GM12892 (cell line): ENCODE measurements at places on chromosomes 3 and 15.

DNA sequence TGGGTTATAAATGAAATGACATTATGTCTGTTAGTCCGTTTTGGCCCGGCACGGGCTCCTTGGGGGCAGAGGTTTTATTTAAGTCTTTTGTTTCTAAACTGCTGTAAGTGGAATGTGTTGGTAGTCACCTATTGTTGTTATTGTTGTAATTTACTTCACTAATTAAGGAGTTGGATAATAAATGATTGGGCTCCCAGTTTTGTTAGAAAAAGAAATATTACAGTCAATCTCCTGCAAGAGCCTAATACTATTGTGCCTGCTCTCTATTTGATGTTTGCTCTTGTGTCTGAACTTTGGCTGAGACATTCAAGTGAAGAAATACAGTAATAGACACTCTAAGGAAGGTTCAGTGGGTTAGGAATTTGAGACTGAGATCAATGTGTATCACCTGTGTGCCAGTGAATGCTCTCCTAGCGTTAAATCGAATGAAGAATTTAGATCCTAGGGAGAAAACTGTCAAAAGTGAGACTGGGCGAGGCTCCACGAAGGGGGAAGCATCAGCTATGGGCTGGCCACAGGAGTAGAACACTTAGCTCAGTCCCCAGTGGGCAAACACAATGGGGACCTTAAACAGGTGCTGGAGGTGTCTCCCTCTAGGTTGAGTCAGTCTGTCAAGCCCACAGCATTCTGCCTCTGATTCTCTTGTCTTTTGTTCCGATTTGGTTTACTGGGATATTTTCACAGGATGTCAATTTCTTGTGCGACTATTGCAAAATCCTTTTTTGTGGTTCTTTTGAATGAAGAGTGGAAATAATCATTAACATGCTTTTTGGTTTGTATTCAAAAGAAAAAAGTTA, 1.2 kb downstream of the ROBO2 start:
- DNase-seq, result no peak

GRCh38 chr3:71786551-71786950, 1.6 kb upstream of the PROK2 start:
- DNase-seq, result no peak

DNA sequence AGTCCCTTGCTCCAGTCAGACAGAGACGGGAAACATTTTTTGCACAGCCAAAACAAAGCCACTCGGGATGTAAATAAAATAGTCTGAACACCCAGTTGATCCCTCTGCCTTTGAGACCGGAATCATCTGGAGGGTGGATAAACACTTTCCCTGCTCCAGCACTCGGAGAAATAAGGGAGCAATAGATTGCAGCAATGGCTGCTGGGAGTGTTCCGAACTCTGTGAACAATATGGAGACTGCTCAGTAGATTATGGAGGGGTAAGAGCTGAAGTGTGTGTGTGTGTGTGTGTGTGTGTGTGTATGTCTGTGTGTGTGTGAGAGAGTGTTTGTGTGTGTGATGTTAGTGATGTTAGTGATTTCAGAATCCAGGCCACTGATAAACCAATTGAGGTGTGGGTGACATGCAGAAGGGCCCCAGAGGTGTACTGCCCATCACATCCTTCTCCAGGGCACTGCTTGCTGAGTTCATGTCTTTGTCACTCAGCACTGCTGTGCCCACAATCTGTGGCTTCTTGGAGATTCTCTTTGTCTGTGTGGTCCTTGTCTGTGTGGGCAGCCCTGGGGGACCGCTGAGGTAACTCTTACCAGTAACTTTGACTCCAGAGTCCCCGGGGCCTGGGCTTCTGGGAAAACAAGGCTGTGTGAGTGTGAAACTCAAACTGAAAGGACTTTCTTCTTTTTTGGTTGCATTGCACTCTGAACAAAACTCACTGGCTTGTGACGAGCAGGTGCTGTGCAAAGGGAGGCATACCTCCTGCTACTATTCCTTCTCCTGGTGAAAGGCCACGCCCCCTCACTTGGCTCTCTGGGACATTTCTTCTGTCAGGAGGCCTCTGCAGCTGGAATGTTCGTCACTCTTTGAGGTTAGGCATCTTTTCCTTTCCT, 23.0 kb downstream of the CRYGS start:
- no peak for DNase-seq

GRCh38 chr3:61844346-61844745, 283.0 kb downstream of the PTPRG start:
- no peak for DNase-seq

DNA sequence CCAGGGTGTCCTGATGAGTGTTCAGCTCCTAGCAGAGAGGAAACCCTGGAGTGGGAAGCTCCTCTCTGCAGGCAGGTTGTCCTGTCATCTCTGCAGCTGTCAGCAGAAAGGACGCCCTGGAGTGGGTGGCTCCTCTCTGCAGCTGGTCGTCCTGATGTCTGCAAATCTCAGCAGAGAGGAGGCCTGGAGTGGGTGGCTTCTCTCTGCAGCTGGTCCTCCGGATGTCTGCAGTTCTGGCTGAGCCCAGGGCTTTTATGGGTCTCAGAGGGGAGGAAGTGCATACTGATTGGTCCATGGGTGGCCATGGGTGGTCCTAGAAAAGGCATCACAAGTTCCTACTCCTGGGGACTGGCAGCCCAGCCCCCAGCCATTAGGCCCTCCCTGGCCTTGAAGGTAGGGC, 102.6 kb upstream of the BNIP2 start:
- no peak for DNase-seq

GRCh38 chr3:136995652-136996051, 37.9 kb downstream of the IL20RB start:
- no peak for DNase-seq

GRCh38 chr15:70806992-70807712, 43.8 kb upstream of the UACA start:
- no peak for DNase-seq

DNA sequence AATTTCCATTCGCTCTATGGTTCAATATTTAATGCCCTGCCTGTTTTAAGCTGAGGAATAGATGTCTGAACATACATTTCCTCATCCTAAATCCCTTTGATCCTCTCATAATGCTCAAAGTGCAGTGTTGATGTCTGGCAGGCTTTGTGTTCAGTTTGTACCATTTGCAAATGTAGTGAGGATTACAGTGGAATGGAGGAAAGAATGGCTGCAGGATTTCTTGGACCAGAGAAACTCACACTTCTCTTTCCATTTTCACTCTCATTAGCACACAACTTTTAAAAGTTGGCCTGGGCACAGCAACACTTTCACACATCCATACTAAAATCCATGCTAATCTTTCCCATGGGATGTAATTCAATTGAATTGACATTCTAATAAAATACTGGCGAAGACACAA, 28.6 kb upstream of the THRB start:
- DNase-seq, result no peak

DNA sequence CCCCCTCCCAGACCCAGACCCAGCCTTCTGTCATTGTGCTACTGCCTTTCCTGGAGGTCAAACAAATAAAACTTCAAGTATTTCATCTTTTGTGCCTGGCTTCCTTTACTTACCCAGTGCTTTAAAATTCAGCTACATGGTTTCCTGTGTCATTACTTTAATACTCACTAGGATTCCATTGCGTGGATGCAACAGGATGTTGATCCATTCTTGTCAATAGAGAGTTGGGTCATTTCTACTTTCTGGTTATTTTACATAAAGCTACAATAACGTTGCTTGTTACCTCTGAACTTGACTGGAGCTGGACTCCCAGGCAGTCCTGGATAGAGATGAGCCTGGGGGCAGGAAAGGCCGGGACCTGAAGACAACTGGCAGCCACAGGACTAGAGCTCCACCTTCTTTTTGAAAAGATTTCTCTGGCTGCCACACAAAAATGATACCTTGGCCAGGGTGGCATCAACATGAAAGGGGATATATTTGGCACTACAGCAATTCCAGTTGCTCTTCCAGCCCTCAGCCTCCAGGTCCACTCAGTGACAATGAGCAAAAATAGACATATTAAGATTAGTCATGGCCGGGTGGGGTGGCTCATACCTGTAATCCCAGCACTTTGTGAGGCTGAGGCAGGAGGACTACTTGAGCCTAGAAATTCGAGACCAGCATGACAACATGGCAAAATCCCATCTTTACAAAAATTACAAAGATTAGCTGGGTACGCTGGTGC, 23.3 kb upstream of the HEG1 start:
- DNase-seq, result no peak

GRCh38 chr3:118760585-118761290, 273.9 kb downstream of the IGSF11 start:
- DNase-seq, result no peak

DNA sequence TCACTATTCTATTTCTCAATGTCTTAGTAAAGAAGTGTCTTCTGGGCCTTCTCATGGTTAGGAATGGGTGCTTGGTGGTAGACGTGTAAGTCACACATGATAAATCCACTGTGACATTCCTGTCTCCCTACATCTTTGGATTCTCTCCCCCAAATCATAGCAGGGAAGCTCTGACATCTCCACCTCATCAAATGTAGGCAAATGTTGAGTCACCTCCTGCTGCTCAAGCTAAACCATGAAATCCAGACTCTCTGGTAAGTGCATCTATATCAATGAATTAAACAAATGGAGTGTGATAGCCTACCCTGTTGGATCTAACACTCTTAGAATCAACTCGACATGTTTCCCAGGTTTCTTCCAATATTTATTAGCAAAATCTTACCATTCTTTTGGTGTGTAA, 42.8 kb upstream of the RPL35A start:
- DNase-seq, result no peak

DNA sequence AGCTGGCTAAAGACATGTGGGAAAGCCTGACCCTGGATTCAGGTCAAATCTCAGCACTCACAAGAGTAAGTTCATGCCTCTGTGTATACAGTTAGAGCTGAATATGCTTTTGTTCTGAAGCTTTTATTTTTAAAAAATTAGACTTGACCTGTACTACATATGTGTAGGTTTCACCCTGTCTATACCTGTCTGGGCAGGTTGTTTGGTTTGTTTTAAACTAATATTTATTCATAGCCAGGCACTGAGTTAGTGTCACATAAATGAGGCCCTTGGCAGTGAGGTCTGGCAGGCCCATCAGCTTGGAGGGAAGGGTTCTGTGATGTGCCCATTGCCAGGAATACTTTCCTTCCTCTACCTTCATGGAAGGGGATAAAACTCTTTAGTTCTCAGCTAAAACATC, 1.9 kb downstream of the DNAJA4 start:
- no peak for DNase-seq

DNA sequence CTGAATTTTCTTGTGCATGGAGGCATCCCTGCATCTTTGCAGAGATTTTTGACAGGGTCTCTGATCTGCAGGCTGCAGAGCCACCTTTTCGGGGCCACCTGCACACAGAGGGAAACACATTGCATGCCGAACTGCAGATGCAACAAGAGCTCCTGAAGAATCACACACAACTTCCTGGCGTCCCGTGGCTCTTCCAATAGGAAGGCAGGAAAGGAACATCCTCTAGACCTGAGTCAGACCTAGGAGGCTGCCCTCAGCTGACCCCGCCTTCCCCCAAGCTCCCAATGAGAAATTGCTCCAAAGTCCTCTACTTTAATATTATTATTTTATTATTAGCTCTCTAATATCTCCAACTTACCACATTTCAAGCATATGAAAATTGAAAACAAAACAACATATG, 213.2 kb upstream of the ARRDC4 start:
- DNase-seq, result no peak

- DNase-seq, result no peak
Measured at GRCh38 chr15:99135194-99135593, 30.3 kb downstream of the SYNM start.

DNA sequence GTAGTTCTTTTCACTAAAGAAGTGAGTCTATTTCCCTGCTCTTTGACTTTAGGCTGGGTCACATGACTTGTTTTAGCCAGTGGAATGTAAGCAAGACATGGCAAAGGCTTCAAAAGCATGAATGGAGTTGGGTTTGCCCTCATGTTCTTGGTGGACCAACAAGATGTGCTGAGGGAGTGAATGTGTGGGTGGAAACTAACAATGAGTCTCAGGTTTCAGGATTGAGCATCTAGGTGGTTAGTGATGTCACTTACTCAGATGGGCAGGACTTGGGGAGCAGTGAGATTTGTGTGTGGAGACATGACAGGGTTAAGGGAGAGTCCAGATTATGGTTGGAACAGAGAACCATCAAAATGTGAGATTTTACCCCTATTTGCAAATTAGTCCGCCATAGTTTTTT, 181.4 kb upstream of the UBE2E1 start:
- DNase-seq, result no peak

DNA sequence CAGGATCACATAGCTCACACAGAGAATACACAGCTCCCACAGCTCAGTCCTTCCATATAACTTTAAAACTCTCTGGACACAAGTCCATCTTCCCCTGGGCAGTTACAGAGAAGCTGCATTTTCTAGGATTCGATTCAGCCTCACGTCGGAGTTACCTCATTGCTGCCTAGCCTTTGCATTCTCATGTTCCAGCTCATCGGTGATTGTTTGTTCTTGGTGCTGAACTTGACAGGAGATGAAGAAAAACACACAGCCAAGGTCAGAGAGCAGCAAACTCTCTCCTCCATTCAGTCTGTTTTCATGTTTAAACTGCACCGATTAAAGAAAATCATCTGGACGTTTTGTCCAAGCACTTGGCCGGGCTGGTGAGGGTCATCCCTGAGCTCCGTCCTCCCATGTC, 375.5 kb upstream of the CFAP20DC start:
- no peak for DNase-seq

- no peak for DNase-seq
Measured at GRCh38 chr3:160280836-160281235, 55.6 kb downstream of the C3orf80 start.

DNA sequence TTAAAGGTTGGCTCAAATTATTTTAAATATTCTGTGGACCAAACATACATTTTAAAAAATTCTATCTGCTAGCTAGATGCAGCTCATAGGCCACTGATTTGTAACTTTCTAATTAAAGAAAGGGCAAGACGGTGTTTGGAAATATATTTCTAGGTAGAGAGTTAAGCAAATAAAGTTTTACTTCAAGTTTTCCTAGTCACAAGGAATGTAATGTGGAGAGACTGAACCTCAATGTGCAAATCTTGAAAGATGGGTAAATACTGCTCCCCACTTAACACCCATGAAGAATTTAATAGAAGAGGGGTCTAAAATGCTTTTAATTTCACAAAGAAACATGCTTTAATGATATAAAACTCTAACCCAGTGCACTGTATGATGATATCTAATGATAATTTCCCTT, 175.2 kb downstream of the TIGIT start:
- no peak for DNase-seq

DNA sequence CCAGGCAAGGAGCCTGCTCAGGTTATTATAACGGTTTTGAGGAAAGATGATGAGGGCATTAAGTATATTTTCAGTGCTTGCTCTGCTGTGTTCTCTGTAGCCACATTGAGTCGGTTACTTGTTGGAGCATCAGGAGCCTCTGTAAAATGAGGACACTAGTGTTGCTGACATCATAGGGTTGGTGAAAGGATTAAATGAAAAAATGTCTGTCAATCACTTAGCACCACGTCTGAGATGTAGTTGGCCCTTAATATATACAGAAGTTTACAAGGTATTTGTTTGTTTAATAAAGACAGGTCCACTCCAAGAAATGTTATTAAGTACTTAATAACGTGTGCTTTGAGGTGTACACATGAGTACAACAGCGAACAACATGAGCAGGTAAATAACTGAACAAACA, 735 bp upstream of the SLC25A26 start:
- no peak for DNase-seq

DNA sequence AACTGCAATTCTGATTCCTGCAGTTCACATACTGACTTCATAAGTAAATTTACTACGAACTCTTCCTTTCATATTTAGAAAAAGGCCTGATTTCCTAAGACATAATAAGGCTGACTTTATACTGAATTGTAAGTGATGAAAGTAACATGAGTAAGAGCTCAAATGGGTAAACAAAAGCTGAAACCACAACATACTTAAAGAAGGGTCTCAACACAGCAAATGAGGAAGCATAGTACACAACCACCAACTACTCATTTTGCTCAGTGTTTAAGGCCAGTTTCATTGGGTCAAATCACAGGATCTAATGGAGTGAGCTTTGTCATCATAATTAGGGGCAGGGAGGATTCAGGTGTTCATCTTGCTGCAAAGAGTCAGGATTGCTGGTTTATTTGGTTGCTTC, 81.4 kb downstream of the SETD2 start:
- DNase-seq, result no peak
